ENCODE measurements at places on chromosomes 13 and 19.

DNA sequence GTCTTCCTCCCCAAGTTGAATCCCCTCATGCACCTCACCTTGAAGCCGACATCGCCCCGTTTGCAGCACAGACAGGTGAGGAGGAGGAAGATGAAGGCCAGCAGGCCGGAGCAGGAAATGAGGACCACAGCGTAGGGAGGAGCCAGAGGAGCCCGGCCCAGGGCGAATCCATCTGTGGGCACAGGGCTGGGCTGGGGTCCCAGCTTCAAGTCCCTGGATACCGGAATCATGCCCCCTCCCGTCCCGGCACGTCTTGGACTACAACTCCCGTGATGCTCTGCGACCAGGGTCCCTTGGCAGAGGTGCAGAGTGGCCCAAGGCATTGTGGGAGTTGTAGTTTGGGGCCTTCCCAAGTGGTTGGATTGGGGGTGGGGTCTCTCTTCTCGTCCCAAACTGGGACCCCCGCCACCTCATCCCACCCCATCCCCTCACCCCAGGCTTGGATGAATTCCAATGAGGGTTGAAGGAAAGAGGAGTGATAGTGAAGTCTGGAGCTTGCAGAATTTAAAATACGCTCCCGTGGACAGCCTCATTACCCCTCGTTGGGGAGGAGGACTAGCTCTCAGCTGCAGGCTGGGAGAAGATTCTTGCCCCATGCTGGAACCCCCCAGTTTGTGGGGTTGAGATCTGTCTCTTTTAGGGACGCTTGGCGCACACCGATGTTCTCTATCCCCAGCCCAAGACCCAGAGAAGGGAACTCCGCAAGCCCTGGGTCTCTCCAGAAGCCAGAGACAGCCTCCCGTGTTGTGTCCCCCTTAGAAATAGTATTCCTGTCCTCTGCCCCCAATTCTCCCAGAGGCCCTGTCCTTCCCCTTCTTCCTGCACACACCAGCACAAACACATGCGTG is 990 bp downstream of the LMTK3 start:
- DNase-seq = peak; percentile 8

GRCh38 chr13:57286511-57287098 is 119.6 kb downstream of the PRR20E start:
- DNase-seq = no peak

GRCh38 chr13:57825066-57825465 is 193.5 kb downstream of the PCDH17 start:
- no peak for DNase-seq

DNA sequence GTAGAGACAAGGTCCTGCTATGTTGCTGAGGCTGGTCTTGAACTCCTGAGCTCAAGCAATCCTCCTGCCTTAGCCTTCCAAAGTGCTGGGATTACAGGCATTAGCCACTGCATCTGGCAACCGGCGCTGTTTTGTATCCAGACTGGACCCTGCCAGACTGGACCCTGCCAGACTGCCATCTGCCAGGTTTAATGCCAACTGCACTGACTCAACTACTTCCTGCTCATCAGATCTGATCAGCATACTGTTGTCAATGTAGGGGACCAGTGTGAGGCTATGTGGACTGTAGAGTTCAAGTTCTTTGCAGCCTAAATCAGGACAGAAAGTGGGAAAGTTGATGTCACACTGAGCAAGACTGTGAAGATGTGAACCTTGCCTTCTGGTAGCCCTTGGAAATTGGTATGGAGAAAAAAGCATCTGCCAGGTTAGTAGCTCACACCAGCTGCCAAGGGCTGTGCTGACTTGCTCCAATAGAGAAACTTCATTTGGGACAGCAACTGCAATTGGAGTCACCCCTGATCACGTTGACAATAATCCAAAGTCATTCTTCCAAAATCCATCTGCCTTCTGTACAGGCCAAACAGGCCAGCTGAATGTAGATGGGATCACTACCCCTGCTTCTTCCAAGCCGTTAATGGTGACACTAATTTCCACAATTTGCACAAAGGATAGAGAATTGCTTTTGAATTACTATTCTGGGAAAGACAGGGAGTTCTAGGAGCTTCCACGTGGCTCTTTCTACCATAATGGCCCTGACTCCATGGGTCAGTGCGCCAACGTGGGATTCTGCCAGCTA is 36.8 kb upstream of the ATP1A3 start:
- DNase-seq = no peak

- no peak for DNase-seq
These were observed 286.1 kb downstream of the KCTD12 start for GRCh38 chr13:76600081-76600480.

GRCh38 chr19:11069561-11069960 is 19.7 kb upstream of the LDLR start:
- DNase-seq = no peak

DNA sequence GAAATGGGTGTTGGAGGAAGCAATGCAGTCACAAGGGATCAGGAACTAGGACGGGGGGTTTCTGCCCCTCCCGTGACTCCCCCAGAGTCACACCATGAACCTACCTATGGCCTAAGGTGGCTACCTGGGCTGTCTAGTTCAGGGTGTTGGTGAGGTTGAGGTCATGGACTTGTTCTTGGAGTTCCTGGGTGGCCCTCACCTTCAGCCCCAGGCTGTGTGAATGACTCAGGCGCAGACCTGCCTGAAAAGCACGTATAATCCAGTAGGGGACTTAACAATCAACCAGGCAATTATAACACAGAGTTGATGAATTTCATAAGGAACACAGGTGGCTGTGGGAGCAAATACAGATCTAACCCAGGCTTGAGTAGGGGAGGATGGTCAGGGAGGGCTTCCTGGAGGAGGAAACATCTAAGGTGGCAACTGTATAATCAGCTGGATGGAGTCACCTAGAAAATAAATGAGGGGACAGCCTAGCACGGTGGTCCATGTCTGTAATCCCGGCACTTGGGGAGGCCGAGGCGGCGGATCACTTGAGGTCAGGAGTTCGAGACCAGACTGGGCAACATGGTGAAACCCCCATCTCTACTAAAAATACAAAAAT is 25.6 kb upstream of the ADGRE1 start:
- DNase-seq = no peak

GRCh38 chr19:7216373-7216902 is 77.8 kb downstream of the INSR start:
- DNase-seq = no peak

DNA sequence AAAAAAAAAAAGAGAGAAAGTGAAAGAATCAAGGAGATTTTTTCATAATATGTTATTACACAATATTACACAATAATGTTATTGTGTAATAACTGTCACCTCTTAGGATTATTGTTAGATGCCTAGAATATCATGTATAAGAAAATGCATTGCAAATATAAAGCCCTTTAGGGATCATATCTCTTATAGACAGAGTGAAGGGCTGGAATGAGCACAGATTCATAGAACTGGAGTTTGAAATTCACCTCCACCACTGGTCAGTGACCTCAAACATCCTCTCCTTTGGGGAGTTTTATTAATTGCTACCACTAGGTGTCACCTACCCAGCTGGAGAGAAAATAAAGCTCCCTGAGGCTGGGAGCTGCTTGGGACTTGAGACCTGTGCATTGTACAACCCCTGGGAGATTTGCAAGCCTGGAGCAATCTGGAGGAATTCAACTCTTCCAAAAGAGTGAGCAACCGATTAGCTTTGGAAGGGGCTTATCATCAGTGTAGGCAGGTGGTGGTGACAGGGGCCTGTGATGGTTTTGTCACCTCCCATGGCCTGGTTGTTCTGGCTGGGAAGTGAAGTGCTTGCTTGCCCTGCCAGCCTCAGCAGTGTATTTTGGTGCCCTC is 30.3 kb upstream of the FRY start:
- peak; percentile 27 for DNase-seq

DNA sequence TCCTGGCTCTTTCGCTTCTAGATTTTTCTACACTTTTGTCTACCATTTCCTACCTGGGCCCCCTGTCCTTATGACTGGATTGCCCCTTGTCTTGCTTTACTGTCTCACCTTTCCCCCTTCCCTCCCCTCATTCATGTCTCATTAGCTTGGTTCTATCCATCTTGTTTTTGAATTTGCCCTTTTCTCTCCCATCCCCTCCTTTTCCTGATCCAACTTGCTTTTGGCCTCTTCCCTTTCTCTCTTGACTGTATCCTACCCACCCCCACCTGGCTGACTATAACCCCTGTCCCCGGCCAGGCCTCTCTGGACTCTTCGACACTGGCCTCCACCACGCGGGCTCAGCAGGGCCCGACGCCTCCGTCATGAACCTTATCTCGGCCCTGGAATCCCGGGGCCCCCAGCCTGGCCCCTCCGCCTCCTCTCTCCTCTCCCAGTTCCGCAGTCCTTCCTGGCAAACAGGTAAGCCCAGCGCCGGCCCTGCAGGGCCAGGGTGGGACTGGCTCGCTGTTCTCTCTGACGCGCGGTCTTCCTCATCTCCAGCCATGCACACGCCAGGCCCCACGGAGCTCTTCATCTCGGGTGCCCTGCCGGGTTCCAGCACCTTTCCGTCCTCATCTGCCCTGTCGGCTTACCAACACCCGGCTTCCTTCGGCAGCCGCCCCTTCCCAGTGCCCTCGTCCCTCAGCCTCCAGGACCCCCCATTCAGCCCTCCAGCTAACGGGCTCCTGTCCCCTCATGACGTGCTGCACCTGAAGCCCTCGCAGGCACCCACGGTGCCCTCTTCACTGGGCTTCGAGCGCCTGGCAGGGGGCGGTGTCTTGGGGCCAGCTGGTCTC is 3.4 kb downstream of the PRR12 start:
- DNase-seq = no peak

GRCh38 chr13:55999709-56000108 is 1141.0 kb upstream of the PRR20A start:
- no peak for DNase-seq

GRCh38 chr19:2426611-2427428 is 566 bp downstream of the TIMM13 start:
- peak; percentile 42 for DNase-seq

DNA sequence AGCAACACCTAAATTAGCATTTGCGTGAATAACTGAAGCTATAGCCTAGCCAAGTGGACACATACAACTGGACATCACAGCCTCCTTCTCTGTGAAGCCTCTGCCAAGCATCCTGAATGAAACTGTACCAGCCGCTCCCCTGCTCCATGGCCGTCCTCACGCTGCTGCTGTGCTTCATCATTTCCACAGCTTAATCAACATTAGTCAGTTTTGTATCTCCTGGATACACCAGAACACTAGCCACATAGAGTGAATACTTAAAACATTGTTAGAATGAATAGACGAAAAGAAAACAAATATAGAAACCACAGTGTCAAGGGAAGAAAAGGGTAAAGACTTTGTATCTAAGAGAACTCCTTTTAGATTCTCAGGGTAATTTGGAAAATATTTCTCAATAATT is 1526.9 kb downstream of the EFNB2 start:
- no peak for DNase-seq

DNA sequence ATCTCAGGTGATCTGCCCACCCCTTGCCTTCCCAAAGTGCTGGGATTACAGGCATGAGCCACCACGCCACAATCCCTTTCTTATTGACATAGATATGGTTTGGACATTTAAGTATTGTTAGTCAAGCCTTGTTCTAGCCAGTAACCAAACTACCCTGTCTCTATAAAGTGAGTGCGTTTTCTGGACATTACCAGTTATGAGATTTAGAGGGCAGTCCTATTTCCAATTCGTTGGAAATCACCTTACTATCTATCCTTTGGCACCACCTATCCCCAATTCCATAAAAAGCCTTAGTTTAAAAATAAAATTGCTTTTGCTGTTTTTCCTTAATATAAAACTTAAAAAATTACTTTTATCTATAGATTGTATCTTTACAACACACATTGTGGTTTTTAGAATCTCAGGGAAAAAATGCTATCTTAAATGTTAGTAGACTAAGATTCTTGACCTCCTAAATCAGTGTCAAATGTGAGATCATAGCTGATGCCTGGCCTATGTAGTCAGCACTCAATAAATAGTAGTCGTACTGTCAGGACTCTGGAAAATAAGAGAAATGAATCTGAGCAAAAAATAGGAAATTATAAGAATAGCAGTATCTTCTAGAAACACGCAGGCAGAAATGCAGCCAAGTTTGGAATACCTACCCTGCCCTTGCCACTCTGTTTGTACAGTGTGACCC is 57.0 kb downstream of the NUFIP1 start:
- no peak for DNase-seq

DNA sequence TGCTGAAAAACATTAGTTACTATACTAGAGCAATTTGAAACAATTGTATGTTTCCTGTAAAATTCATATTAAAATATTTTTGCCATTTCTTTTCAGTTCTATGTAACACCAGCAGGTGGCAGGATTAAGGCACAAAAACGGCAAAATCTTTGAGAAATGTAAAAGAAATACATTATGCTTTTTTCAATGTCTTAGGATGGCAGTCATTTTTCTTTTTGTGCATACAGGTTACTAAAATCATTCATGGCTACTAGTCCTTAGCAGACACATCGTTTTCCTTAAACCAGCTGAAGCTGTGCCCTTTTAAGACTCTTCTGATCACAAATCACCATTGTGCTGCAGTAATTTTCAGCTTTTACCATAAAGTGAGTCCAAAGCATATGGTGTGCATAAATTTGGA is 800.7 kb upstream of the SLITRK5 start:
- no peak for DNase-seq

- DNase-seq = no peak
These were observed 5.1 kb upstream of the DHDH start for GRCh38 chr19:48928164-48929025.

- DNase-seq = no peak
These were observed 554.1 kb upstream of the MIR17HG start for GRCh38 chr13:90793261-90793820.

GRCh38 chr19:52219611-52220010 is 29.8 kb downstream of the PPP2R1A start:
- no peak for DNase-seq

- DNase-seq = no peak
These were observed 18.6 kb upstream of the RASA3 start for GRCh38 chr13:114151031-114151430.

DNA sequence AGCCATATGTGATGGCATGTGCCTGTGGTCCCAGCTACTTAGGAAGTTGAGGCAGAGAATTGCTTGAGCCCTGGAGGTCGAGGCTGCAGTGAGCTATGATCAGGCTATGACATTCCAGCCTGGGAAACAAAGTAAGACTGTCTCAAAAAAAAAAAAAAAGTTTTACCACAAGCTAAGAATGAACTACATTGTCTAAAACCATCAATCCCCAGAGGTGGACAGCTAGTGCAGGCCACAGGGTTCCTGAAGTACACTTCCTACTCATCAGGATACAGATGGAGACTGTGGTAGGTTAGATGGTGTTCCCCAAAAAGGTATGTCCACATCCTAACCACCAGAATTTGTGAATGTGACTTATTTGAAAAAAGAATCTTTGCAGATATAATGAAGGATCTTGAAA is 63.5 kb upstream of the DOCK9 start:
- no peak for DNase-seq

DNA sequence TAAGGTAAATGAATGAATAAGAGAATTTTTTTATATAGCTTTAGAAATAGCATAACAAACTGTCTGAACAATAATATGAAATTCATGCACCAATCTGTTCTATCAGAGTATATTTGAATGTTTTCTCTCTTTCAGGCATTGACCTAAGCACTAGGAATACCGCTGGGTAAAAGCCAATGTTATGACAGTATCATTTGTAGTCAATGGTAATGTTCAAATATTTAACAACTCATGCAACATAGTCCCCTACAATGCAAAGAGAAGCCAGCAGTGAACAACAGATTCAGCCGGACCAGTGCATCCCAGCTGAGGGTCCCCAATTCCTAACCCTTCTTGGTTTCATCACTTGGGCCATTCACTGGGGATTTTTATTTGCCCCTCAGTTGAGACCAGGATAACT is 52.6 kb upstream of the MYCBP2 start:
- DNase-seq = no peak

GRCh38 chr13:59442944-59443486 is 720.7 kb downstream of the DIAPH3 start:
- DNase-seq = no peak
